ENCODE measurements at places on chromosomes 7 and 10. TPM values are rescaled to one million over a fixed set of nuclear protein-coding genes. Genes with fewer than 3 reads are reported as not detected.

- ATAC-seq: no peak
Measured at GRCh38 chr7:48637382-48637781, 287.0 kb upstream of the CDC14C start.

NPY gene
- total RNA-seq: not detected

PNLIPRP3 gene
- not detected for total RNA-seq

DNA sequence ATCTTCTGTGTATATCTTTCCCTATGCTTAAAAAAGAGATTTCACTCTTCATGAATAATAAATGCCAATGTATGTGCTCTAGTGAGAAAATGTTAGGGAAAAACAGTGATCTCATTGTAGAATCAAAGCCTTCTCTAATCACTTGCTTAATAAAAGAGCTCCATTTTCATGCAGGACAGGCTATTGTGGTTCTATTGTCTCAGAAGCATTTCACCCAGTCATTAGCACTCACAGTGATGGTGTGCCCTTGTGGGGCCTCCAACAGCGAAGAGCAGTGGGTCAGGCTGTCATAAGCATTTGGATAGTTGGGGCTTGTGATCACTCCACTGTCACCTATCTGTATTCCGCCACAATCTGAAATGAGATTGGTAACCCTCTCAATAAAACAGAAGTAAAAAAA, 83.9 kb upstream of the RSU1 start:
- ATAC-seq: peak; percentile 63

- ATAC-seq: no peak
Measured at GRCh38 chr7:124532166-124532565, 233.4 kb downstream of the GPR37 start.

DNA sequence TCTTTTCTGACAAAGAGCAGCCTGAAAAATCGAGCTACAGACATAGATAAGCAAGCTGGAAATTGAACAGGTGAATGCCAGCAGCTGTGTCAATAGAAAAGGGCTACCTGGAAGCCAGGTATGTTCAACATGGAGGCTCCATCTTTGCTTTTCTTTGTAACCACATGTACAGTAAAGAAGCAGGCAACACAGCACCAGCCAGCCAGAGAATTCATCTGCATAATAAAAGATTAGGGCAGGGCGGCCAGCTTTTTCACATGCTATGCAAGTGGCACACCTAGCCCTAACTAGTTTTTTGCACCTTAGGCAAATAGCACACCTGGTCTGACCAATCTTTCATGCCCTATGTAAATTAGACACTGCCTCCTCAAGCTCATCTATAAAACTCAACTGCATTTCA, 25.7 kb downstream of the COG5 start:
- ATAC-seq: no peak

DNA sequence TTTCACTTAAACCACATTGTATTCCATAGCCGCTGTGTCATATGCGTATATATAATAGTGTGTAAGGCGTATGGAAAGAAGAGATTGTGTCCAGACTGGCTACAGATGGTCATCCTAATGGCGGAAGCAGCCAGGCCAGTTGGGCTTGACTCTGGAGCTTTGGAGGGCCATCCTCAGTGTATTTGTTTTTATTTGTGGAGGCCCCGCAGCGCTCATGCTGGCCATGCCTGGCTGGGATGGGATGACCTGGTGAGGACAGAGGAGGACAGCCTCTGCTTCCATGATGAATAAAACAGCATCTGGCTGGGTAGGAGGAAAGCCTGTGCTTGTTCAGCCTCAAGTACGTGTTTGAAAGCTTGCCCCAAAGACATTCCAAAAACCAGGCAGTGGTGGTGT, 220.3 kb downstream of the EBF3 start:
- ATAC-seq: no peak

VWA2 gene
- total RNA-seq: 0.08 TPM

KLF14 gene
- 0.06 TPM for total RNA-seq

- ATAC-seq: no peak
Measured at GRCh38 chr7:75613351-75613750, 121.2 kb downstream of the SPDYE5 start.

DNA sequence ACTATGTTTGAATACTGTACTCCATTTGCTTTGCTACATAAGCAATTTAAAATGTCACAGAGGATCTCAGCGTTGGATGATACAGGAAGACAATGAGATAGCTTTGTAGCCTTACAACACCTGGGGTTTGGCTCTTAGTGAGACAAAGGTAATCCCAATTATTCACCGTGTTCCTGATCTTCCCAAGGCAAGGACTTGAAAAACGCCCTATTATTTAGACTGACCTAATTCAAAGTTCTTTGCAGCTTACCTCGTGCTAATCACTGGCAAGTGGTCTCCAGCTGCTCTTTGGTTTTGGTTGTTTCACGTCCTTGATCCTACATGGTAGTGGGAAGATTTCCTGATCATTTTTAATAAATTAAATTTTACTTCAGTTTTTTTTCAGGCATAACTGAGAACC, 23.0 kb upstream of the C7orf33 start:
- no peak for ATAC-seq

HTR7 gene
- total RNA-seq: 0.56 TPM

GIMAP7 gene
- total RNA-seq: not detected

ZNF33B gene
- 23.7 TPM for total RNA-seq

SFRP4 gene
- 2.5 TPM for total RNA-seq

GRCh38 chr7:105990727-105991453, 27.8 kb downstream of the CDHR3 start:
- ATAC-seq: peak; percentile 64

GRCh38 chr10:103652599-103653281, 159.2 kb downstream of the NEURL1 start:
- ATAC-seq: no peak

DNA sequence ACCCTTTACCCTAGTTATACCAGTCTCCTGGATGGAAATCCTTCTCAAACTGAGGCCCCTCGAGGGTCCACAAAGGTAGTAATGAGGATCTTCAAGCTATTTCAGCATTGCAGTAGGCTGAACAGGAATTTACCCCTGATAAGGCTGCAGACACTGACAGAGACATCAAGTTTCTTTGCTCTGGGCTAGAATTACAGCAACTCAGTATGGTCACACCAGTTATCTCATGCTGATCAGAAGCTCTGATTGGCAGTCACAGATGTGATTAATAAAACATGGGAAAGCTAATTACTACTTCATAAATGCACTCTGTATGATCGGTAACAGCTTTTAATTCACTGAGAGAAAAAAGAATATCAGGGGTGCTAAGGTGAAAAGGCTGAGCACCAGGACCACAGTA, 30.6 kb downstream of the FAM204A start:
- no peak for ATAC-seq

- ATAC-seq: no peak
Measured at GRCh38 chr7:100802951-100803350, 24.4 kb downstream of the EPHB4 start.

BMPER gene
- total RNA-seq: 10.4 TPM

DNA sequence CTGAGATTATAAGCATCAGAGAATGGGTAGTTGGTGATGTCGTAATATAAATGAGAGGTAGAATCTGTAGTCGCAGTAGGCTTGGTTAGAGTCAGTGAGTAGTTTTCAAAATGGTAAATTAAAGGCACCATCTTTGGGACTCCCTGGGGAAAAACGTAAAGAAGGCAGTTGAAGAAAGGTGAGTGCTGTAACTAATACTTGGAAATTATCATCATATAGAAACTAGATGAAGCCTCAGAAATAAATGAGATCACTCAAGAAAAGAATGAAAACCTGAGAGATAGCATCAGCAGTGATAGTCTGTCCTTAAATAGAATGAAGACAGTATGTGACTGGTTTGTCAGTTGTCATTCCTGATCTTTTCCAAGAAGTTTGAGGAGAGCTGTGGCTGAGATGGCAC, 23.8 kb downstream of the PALS2 start:
- no peak for ATAC-seq

- peak; percentile 88 for ATAC-seq
Measured at GRCh38 chr7:121278120-121279021, 50.4 kb upstream of the WNT16 start.

DNA sequence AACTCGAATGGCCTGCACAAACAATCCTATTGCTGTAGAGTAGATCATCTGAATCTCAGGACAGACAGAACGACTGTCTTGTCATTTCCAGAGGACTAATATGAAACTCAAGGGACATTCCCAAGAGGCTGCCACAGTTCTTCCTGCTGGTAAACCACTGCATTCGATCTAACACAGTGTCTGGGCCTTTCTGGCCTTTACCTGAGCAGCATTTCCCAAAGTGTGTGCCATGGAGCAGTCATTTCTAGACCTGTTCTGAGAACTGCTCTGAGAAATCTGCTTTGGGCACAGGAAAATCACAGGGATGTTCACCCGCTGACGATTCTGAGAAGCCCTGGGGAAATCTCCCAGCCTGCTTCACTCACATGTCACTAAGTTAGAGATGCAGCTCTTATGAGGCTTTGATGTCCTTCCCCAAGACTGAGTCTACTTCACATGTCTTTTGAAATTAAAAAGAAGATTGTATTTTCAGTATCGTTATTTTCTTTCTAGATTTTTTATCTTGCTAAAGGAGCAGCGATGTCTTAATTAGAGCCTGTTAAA, 18.4 kb downstream of the GPNMB start:
- ATAC-seq: no peak

DNA sequence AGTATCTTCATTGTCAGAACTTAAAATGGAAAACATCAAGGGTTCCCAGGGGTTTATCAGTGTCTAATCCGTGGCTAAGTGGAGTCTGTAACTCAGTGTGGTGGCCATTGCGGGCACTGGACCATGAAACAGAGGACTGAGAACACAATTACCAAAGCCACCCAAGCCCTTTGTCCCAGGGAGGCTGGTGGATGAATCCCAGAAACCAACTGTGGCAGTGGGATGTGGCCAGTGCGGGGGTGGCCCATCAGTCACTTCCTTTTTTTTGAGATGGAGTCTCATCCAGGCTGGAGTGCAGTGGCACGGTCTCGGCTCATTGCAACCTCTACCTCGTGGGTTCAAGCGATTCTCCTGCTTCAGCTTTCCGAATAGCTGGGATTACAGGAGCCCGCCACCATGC, 61.8 kb downstream of the TACC2 start:
- ATAC-seq: no peak

FXYD4 gene
- total RNA-seq: not detected

DNA sequence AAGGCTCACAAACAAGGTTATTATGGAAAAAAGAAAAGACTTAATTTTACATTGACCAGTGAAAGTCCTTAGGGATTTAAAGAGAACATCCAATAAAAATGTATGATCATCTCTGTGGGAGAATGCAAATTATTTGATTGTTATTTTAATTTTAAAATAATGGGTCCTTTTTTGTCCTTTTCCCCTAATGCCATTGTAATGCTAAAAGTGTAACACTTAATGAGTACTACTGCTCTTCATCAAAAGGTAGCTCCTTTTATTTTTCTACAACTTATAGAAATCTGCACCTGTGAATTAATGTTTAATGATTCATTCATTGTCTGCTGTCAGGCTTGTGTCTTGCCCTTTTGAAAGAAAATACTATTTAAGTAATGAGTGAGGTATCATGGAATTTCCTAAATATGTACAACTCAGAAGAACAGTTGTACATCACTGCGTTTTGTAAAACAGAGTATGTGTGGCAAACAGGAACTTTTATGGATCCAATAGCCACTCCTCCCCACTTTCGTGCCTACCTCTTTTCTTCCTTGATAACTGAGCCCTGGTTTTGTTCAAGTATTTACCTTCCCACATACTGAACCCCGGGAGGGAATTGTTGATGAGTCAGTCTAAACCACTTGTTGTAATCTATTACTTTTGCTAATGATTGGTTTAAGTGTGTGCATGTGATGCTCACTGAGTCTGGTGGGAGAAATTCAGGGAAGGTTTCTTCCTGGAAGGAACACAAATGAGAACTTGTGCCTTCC, 19.9 kb upstream of the TRUB1 start:
- ATAC-seq: no peak

GRCh38 chr7:156725073-156725472, 84.5 kb downstream of the RNF32 start:
- ATAC-seq: no peak

DNA sequence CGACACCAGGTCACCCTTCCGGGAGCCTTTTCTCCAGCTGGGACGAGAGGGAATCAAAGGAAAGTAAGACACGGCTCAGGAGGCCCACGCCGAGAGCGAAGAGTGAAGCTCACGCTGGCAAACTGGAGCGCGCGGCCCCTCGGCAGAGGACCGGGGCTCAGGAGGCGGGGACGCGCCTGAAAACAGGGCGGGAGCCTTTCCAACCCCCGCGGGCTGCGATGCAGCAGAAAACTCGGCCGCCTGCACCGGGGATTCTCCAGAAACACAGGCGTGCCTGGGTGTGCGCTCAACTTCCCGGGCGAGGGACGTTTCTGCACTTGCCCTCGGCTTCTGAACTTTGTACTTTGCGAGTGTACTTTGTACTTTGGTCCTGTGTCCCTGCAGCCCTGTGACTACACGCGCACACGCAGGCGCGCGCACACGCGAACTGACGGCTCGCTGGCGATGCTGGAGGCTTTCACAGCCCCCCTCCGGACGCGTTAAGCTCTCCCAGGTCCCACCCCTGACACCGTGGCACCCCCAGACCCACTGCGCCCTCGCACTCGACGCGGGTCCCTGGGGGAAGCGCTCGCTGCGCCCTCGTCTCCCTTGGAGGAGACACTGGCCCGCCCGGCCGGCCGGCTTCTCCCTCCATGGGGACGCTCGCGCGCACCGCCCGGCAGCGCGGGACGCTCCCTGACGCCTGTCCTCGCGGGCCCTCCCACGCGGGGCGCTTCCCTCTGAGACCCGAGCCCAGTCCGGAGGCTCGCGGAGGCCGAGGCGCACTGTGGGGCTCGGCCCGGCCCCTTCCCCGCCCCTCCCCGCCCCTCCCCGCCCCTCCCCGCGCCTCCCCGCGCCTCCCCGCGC, 588 bp upstream of the PAOX start:
- peak; percentile 61 for ATAC-seq

DNA sequence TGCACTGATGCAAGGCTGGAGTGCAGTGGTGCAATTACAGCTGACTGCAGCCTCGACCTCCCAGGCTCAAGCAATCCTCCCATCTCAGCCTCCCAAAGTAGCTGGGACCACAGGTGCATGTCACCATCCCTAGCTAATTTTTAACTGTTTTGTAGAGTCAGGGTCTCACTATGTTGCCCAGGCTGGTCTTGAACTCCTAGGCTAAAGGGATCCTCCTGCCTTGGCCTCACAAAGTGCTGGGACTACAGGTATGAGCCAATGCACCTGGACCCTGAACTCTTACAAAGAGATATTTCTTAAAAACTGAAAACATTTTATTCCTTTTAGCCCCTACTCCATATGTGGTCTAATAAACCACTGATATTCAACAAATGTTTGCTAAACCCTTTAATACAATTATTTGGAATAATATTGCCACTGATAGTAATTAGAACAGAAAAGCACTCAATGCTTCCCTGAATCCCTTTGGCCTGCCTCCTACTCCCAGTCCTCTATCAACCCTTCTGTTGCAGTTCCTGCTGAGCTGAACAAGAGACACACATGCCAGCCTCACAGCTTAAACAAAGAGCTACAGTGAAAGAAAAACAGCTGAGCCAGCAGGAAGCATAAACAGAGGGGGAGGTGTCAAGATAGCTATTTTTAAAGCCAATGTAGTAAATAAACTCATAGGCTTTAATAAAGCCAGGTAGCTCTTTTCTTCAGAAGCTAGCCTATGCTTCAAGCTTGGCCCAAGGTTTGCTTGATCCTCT, 7.0 kb upstream of the GNAI1 start:
- no peak for ATAC-seq

All from motor neuron (in vitro differentiated cells).